Brain pericyte (primary cell): ENCODE measurements at places on chromosomes 16 and 17.
A peak's percentile ranks its signal among the peaks of the same experiment; 100 is the strongest.

GRCh38 chr17:42518046-42518754, 17.8 kb upstream of the NAGLU start:
- peak; percentile 41 for DNase-seq

GRCh38 chr16:86663685-86664521, 85.6 kb downstream of the FOXL1 start:
- DNase-seq, result no peak

DNA sequence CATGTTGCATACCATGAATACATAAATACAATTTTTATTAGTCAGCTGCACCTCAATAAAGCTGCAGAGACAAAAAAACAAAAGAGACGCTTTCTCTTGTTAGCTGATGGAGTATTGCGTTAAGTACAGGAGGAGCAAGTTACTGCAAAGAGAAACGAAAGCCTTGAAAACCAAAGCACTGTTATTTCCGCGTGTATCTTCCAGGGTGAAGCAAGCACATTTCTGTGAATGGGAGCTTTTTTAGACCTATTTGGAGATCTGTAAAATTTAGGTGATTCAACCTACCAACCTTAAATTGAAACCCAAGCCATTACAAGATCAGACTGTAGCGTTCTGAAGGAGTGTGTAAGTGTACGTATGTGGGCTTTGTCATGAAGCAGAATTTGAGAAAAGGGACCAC, 390.4 kb downstream of the SOX9 start:
- DNase-seq, result no peak

DNA sequence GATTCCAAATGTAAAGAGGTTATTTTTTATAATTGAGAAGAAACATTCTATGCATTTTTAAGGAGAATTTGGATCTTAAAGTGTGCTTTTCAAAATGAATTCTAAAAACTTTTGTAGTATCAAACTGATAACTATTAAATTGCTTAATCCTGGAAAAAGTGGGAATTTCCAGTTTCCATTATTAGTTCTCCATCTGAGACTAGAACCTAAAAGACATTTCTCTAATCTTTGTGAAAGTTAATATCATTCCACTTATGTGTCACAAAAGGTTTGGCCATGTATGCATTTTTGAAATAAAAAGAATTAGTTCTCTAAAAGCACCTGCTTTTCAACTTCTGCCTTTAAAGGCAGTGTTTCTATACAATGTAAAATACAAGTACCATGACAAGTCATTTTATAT, 155.0 kb downstream of the BCAS3 start:
- DNase-seq, result no peak

GRCh38 chr16:25690552-25691143, 1.1 kb upstream of the HS3ST4 start:
- no peak for DNase-seq

DNA sequence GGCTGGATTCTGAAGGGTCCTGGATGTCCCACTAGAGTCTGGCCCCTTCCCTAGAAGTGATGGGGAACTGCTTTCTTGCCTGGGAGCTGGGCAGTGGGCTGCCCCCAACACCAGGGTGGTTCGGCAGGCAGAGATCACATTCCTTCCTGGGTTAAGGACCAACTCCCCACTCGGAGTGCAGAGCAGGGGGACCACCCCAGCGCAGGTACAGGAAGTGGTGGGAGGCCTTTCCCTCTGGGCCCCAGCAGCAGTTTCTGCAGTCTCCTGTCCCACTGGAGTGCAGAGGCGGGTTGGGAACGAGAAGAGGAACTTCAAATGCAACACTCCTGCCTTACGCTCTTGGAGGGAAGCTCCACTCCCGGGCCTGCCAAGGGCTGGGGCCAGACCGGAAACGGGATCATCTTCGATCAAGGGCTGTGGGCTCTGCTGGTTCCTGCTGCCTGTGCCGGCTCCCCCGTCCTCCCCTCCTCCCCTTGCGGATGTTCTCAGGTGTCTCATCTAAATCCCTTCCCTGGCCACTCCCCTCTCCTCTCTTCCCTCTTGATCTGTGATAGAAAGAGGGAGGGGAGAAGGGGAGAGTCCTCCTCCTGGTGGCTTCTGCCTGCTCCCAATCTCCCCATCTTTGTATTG, 9.0 kb upstream of the NGFR start:
- no peak for DNase-seq

- no peak for DNase-seq
These were observed 37.8 kb upstream of the C16orf78 start for GRCh38 chr16:49335828-49336227.

DNA sequence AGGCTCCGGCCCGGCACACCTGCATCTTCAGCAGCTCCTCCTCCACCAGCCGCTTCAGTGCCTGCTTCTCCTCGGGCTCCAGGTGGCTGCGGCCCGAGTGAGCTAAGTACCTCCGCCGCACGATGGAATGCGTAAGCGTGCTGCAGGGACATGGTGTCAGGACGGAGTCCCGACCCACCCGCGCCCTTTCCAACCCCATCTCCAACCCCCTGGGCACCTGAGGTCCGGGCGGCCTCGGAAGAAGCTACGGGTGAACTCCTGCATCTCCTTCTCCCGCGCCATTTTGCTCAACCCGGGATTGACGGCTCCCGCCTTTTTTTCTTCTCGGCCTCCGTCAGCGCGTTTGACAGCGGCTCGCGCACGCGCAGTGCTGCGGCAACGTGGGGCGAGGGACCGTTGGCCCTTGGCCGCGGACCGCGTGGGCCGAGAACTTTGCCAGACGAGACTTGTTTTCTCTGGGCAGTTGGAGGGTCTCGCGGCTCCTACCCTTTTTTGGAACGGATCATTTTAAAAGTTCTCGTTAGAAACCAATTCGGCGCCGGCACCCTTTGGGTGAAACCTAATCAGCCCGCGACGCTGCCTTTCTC, at the start of gene HIRIP3:
TSS of gene HIRIP3 (minus strand) at position 294 of the 587 bp plus-strand sequence. CDS start at position 282, 12 bp downstream.
- DNase-seq, result no peak

DNA sequence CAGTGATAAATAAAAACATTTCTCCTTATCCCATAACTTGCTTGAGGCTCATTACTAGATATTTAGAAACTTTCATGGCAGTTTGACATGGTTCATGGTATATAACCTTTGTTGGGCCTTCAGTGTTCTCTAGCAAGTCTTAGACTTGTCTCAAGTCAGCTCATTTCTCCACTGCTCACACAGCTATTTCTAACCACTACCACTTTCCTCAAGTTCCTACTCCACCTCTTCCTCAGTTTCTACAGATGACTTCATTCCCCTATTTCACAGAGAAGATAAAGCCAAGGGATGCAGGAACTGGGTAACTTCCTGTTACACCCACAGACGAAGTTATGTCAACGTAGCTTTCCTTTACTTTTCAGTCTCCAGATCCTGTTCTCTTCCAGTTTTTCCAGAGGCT, 23.2 kb downstream of the NLK start:
- DNase-seq, result no peak

- no peak for DNase-seq
These were observed 74.2 kb upstream of the ZNF469 start for GRCh38 chr16:88308441-88309173.

GRCh38 chr16:8899709-8900317, 17.7 kb downstream of the LITAFD start:
- no peak for DNase-seq

GRCh38 chr17:62724398-62725146, 83.5 kb downstream of the MARCHF10 start:
- no peak for DNase-seq

- DNase-seq, result no peak
These were observed 17.2 kb upstream of the ATP2A3 start for GRCh38 chr17:3981455-3981854.

- no peak for DNase-seq
These were observed 14.1 kb downstream of the COL1A1 start for GRCh38 chr17:50187394-50187725.

GRCh38 chr17:83200231-83200699, 120.9 kb downstream of the METRNL start:
- DNase-seq, result no peak

- no peak for DNase-seq
These were observed 26.2 kb downstream of the IL21R start for GRCh38 chr16:27428026-27428785.

GRCh38 chr17:4601326-4601725, 17.0 kb downstream of the SMTNL2 start:
- no peak for DNase-seq

GRCh38 chr17:83155128-83156121, 76.0 kb downstream of the METRNL start:
- DNase-seq, result peak; percentile 100

- no peak for DNase-seq
These were observed 313.9 kb upstream of the SALL1 start for GRCh38 chr16:51464996-51465395.

GRCh38 chr16:84618581-84619460, 943 bp upstream of the COTL1 start:
- DNase-seq, result peak; percentile 46

DNA sequence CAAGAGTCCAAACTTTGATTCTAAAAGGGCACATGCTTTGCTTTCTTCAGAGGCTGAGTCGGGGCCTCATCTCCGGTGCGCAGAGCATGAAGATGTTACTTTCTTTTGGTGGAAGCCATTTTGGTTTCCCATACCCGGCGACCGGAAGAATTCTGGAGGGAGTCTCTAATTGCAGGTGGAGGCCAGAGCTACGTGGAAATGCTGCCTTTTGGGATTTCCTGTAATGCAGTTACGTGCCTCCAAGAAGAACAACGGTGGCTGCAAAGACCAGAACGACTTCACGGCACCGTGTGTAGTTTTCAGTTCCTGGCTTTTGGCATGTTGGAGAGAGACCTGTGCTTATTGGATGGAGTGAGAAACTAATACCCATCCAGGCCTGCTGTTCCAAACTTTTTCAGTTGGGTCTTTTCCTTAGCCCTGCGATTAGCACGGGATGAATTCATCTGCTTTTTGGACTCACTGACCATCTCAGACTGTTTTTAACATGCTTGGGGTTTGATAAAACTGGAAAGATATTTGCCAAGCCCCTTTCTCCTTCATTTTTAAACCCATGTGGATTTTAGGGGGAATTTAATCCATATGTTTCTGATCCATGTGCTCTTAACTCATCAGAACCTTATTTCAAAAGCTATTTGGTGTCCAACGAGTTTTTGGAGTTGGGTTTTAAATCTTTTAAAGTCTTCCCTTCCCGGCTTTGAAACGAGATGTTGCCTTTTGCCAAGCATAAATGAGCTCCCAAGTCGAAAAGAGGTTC, 19.0 kb downstream of the FOXL1 start:
- no peak for DNase-seq

DNA sequence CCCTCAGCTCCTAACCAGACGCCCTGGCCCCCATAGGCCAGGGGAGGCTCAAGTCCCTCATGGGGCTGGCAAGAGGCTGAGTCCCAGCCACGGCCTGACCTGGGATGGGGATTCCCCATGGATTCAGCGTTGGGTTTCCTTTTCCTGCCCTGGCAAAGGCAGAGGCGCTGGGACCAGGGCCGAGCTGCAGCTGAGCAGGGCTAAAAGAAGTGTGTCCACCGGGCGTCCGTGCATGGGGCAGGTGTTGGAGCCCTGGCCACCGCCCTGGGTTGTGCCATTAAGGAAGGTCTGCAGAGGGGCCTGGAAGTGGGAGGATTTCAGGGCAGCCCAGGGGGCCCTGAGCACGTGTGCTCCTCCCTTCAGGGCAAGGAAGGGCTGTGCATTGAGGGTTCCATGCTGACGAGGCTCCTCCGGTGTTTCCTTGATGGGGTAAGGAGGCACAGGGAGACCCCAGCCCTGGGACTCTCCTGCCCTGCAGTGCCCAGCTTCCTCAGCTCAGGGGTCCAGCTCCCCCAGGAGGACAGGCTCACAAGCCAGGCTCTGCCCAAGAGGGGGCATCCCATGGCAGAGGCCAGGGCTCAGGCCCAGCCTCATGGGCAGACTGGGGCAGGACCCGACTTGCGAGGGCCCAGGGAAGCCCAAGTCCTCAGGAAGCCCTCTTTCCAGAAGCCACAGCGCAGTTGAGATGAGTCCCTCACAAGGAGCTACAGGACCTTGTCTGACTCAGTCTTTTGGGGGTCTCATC, 10.1 kb downstream of the TBC1D26 start:
- no peak for DNase-seq
